ENCODE measurements at places on chromosomes 16 and 17. TPM values are rescaled to one million over a fixed set of nuclear protein-coding genes. Genes with fewer than 3 reads are reported as not detected.

DNA sequence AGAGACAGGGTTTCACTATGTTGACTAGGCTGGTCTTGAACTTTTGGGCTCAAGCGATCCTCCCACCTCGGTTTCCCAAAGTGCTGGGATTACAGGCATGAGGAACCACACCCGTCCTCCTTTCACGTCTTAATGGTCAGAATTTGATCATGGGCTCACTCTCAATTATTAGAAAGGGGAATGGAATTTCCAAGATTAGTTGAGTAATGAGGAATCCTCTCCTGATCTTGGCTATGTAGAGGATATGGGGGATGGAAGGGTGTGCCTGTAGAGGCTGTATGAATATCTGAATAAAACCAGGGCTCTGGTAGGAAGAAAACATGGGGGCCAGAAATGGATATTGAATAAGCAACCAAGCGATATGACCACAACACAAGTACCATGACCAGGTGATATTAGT lies 25.9 kb upstream of the SMURF2 start:
- no peak for DNase-seq

- DNase-seq = no peak
Measured at GRCh38 chr17:82956146-82956725, 116.4 kb upstream of the ZNF750 start.

DNA sequence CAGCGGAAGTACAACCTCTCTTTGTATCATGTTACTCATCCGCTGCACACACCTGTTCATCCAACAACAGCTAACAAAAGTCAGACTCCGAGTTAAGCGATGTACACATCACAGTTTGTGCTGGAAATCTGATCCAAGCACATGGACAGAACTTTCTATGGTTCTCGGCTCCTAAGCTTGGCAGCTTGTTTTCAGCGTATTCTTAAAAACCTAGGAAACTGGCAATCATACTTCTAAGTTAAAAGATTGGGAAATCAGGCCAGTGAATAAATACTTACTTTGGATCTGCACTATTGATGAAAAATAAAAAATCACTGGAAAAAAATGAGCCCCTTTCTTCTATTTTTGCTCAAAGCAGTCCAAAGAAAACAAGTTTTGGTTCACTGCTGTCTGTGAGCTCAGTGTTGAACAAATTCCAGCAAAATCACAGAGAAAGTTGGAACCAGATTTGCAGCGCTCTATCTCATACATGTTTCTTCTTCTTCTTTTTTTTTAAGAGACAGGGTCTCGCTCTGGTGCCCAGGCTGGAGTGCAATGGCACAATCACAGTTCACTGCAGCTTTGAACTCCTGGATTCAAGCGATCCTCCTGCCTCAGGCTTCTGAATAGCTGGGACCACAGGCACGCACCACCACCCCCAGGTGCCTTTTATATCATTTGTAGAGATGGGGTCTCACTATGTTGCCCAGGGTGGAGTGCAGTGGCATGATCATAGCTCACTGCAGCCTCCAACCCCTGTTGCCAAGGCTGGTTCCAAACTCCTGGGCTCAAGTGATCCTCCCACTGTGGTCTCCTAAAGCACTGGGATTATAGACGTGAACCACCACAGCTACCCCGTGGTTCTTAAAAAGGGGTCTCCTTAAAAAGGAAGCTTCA lies 71.6 kb upstream of the CREBBP start:
- DNase-seq = no peak

DNA sequence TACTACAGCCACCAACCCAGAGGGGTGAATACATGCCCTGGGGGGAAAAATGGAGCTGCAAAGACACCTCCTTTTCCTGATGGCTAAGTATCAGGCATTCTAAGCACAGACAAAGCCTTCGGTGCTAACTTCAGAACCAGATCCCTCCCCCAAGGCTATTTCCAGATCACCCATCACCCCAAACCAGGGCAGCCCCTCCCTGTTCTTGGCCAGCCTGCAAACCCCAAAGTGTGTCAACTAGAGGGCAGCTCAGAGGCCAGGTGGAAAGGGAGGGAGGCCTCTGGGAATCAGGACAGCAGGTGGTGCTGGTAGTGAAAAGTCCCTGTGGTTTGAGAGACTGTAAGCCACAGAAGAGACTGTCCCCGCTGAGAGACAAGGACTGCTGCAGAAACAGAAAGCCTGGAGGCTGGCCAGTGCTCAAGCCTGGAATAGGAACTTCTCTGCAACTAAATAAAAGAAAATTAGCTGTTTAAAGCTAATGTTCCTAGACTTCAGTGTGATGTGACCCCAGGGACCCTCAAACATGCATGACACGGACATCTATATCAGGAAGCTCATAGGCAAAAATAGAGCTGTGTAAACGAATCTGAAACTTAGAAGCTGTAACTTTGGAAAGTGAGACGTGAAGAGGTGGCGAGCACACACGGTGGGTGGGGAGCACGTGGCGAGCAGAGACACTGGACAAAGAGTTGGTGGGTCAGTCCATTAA lies 9.1 kb downstream of the TUBG1 start:
- DNase-seq = no peak

CORO6 gene
- total RNA-seq = 21.3 TPM

DNA sequence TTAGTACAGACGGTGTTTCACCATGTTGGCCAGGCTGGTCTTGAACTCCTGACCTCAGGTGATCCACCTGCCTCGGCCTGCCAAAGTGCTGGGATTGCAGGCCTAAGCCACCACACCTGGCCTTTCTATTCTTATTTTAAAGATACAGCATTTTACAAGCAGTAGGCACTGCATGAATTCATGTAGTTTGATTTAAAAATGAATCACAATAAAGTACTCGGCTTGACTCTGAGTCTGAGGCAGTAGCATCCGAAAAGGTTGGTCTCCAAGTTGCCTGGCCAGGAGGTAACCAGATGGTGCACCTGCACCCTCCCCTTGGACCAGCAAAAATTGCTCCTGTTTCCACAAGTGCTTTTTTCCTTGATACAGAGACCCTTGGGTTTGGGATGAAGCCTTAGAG lies 35.6 kb downstream of the MAP2K6 start:
- DNase-seq = no peak

GRCh38 chr16:20938426-20938825 lies 37.9 kb downstream of the LYRM1 start:
- no peak for DNase-seq

GRCh38 chr16:85681255-85681654 lies 7.5 kb downstream of the GINS2 start:
- no peak for DNase-seq

DNA sequence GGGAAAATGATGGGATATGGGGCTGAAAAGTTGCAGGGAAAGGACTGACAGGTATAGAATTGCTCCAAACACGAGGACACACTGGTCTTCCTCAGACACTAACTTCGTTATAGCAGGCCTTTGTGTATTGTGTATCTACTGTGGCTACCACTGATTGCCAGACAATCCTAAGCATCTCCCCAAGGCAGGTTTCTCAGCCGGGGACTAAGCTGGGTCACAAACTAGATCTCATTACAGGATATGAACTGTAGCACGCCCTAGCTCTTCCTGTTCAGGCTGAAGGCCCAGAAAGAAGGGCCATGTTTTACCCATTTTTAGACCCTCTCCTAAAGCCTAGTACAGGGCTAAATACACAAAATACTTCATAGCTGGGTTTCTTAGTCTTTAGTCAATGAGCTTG lies 5.1 kb upstream of the RANGRF start:
- DNase-seq = no peak

GRCh38 chr17:73288534-73289302 lies 23.1 kb downstream of the CDC42EP4 start:
- peak; percentile 74 for DNase-seq

DNA sequence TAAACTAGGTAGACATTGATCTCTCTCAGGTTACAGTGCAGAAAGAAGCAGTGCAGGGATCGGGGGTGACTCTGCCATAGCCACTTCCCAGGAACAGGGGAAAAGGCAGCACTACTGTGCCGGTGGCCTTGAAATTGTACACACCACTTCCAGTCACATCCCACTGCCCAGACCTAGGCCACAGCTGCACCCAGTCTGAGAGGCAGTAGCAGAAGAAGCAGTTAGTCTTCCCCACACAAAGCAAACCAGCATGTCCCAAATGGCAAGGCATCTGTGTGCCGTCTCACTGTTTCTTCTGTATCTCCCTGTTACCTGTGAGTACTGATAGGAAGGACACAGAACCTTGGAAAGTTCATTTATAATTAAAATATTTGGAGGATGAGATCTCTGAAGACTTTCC lies 47.0 kb downstream of the TMC6 start:
- no peak for DNase-seq

RETREG3 gene
- total RNA-seq = 58.7 TPM

DNA sequence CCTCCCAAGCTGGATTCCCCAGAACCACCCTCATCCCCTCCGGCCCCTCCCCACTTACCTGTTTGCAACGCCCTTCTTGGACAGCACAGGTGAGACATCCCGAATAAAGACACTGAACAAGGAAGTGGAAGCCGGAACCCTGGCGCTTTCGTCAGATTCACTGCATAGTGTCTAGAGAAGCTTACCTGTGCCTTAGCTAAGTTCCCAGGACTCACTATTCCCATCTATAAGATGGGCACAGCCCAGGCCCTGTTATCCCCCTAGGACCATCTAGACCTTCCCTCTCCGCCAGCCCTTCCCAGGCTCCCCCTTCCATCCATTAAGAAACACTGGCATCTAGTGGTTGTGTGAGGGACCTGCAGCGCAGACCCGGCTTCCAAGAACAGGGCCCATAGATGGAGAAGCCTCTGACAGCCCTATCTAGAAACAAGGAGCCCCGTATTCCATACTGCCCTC lies 26.9 kb upstream of the RPL38 start:
- DNase-seq = no peak

GRCh38 chr17:40070709-40071312 lies 8.0 kb downstream of the THRA start:
- no peak for DNase-seq

- no peak for DNase-seq
Measured at GRCh38 chr17:29433541-29433940, 43.4 kb downstream of the TAOK1 start.

- no peak for DNase-seq
Measured at GRCh38 chr16:66380421-66380820, 13.9 kb downstream of the CDH5 start.

SLFN12L gene
- 3.3 TPM for total RNA-seq

DNA sequence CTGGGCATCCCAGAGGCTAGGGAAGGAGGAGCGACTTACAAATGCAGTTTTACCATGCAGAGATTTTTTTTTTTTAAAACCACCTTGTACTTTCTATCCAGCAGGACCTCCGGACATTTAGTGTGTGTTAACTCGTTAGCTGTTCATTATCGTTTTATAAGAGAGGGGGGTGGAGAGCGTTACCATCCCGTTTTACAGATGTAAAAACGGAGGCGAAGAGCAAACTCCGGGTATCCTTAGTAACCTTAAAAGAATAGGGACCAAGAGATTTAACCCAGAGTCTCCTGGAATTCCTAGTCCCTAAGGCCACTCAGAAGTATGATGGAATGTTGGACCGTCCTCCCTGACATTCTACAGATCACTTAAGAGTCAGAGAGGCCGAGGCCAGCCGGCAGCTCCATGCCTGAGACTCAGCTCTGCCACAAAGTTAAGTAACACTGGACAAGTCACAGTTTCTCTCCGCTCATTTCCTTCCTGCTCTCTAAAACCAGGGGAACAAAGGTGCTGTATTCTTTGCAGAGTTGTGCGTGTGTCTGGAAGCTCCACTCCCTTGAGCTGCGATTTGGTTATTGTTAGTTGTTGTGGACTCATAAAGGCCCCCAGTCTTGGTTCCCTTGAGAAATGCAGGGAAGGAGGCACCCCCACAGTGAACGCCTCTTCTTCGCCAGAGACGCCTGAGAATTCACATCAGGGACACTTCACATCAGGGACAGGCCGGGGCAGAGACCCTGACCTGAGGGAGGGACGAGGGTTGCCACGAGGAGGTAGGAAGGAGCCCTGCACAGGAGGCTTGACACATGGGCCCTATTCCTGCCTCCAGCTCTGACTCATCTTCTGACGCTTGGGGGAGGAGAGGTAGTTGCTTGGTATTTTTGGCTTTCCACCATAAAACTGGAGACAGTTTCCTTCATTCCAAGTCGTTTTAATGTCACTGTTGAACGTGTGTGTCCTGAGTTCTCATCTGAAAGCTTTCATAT lies 1.2 kb downstream of the DUSP14 start:
- DNase-seq = peak; percentile 75

DNA sequence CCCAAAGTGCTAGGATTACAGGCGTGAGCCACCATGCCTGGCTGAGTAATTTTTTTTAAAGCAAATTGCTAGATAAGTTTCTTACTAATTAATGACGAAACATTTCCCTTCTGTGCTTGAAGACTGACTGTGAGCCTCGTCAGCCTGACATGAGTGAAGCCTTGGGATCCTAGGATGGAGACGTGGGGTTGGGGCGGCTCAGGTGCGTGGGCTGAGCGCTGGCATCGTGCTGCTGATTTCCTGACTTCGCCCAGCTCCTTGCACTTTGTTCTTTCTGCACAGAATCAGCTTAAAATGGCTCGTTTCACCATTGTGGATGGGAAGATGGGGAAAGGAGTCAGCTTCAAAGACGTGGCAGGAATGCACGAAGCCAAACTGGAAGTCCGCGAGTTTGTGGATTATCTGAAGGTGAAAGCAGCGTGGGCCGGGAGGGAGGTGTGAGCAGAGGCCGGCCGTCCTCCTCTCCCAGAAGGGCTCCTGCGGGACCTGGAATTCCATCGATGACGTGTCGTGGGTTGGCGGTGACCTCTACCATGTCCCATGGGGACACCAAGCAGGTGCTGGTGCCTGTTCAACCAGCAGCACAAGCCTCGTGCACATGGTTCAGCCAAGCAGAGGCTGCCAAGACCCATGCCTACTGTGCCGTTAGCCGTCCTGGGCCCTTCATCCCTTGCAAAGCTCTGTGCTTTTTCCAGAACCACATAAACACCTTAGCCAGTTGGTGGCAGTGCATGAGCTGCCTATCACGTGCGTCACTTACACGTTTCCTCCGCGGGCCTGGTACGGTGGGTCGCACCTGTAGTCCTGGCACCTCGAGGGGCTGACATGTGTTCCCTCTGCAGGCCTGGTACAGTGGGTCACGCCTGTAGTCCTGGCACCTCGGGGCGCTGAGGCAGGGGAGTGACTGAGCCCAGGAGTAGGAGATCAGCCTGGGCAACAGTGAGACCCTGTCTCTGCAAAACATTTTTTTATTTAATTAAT lies 22.5 kb downstream of the SPG7 start:
- no peak for DNase-seq

- no peak for DNase-seq
Measured at GRCh38 chr17:2391597-2392251, 9.1 kb downstream of the MNT start.

- no peak for DNase-seq
Measured at GRCh38 chr17:75474736-75475135, 18.3 kb downstream of the TMEM94 start.

ITGAL gene
- 2.3 TPM for total RNA-seq

CACNG5 gene
- total RNA-seq = not detected
